CD4-positive, alpha-beta T cell (primary cell): ENCODE measurements at places on chromosomes 12 and 14. TPM values are rescaled to one million over a fixed set of nuclear protein-coding genes. Genes with fewer than 3 reads are reported as not detected.

- DNase-seq = no peak
Observed at GRCh38 chr14:67762051-67762450, 54.3 kb downstream of the ZFYVE26 start.

GRCh38 chr14:99318959-99319295 lies 46.9 kb upstream of the BCL11B start:
- DNase-seq = no peak

KRT78 gene
- not detected for total RNA-seq

- DNase-seq = no peak
Observed at GRCh38 chr12:120693848-120694247, 6.9 kb downstream of the MLEC start.

BMAL2 gene
- total RNA-seq = 0.17 TPM

CDC42BPB gene
- 6.6 TPM for total RNA-seq

SLC10A1 gene
- not detected for total RNA-seq

GRCh38 chr12:127236491-127236890 lies 1030.5 kb upstream of the TMEM132C start:
- no peak for DNase-seq

ST8SIA1 gene
- 5.6 TPM for total RNA-seq

DNA sequence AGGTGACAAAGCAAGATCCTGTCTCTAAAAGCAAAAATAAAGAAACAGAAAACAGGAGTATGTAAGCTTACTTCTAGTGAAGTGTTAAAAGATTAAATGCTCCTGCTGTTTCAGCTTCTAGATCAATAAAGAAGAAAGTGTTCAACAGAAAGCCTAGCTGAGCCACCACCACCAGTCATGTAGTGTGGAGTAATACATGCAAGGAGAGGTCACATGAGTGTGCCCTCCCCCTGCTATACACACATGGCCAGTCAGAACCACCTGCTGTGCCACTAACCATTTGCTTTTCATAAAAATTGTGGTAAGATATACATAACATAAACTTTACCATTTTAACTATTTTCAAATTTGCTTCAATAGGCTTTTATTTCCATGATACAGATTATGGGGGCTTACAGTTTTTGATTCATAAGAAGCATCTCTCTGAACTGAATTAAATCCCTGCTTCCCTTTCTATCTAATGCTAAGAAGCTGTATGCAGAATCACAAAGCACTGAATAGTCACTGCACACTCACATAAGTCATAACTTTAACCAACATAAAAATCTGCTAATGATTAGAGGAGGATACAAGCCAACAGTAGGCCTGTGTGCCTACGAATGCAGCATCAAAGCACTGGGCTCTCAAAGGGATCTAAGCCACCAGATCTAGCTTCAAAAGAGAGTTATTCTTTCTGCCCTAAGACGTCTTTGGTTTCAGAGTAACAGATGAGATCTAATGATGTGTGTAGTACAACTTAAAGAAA lies 515.5 kb downstream of the C12orf50 start:
- DNase-seq = no peak

SLCO1C1 gene
- total RNA-seq = not detected
